GM12865 (cell line): ENCODE measurements at places on chromosomes 13 and 19.

DNA sequence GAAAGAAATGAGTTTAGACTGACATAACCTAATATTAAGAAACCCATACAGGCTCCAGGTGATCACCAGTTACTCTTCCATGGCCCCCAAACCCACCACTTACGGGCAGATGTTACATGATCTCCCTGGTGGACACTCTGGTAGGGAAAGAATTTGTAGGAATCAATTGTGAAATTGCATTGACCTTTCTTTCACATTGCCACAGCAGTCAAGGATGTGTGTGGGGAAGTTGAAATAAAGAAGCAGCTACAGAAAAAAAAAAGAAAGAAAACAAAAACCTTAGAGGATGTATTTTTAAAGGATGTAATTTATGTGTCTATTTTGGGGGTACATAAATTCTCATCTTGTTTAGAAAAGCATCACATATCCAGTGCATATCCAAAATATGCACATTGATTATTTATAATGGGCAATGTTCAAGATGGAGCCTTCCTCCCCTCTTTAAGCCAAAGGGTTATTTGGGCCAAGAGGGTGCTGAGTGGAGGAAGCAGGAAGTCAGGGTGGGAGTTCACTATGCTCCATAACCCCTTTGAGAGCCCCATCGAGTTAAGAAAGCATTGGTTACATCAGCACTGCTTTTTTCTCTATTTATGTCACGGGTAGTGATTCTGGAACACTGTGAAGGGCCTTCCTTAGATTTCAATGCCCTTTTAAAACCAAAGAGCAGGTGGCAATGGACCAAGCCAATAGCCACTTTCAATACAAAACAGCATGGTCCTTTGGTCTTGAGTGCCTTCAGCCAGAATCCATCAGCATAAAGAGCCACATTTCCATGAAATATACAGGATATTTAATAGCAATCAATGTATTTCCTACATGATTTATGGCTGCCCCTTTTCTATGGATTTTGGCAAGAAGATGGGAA, 169.6 kb downstream of the LACC1 start:
- no peak for DNase-seq

DNA sequence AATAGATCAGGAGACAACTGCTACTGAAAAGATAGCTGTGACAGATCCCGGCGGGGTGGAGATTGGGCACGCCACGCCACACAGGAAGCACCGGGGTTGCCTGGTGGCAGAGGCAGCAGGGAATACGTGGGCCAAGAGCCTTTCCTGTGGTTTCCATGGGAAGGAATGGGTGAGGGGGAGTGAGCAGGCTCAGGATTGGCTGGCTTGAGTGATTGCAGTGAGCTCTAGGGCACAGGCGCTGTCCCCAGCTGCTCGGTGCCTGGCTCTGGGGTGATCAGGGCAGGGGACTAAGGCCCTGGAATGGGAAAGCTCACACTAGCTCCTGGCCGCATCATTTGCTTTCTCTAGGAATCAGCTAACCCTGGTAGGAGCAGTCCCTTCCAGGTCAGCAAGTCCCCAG, 166.1 kb downstream of the USP12 start:
- DNase-seq = no peak

GRCh38 chr19:16446108-16446723, 25.6 kb downstream of the EPS15L1 start:
- DNase-seq = peak; percentile 90

GRCh38 chr19:43699506-43700394, 16.1 kb upstream of the IRGC start:
- DNase-seq = no peak

DNA sequence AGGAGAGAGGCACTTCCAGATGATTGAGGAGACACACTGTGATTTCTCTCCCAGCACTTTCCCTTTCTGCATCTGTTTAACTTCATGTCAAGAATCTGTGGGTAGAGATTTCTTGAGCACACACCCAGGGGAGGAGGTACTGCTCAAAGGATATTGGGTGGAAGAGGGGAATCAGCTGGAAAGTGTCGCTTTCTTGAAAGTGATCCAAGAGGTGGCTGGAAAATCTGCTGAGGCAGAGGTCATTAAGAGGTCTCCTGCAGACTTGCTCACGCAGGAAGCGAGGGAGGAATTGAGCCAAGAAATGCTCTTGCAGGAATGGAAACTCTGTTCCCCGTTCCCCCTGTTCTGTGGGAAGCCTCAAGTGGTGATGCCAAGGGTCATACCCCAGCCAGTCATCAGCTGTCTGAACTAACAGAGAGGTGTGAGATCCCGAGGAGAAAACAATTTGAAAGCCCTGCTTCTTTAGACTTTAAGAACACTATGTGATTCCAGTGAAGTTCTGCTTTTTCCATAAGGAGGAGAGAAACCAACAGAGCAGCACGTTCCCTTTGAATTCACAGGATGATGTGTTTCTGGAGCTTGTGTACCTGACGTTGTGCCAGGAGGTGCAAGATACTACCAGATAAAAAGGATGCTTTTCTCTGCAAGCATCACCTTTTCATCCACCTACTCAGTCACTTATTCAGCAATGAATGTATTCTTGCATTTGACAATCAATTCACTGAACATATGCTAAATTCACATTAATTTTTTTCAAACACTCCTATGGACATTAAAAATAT, 163.4 kb upstream of the GPR12 start:
- DNase-seq = no peak

DNA sequence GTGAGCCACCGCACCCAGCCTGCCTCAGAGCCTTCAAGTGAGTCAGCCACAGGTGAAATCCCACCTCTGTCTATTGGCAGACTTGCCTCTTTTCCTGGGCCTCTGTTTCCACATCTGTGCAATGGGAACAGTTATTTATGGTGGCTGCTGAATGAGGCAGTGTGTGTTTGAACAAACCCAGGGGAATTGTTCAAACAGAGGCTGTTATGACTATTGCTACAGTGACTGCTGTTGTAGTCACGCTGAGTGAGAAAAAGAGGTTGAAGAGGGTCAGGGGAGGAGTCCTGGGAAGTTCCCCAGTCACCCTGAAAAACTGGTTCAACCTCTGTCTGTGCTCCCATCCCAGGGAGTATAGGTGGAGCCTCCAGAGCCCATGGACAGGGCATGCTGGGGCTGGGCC, at the start of gene CEACAM19:
TSS of gene CEACAM19 (plus strand) at position 83 of the 400 bp plus-strand sequence. CDS start 450 bp downstream, outside the sequence.
- peak; percentile 54 for DNase-seq

- DNase-seq = no peak
Measured at GRCh38 chr13:112905990-112906641, 62.9 kb upstream of the MCF2L start.

DNA sequence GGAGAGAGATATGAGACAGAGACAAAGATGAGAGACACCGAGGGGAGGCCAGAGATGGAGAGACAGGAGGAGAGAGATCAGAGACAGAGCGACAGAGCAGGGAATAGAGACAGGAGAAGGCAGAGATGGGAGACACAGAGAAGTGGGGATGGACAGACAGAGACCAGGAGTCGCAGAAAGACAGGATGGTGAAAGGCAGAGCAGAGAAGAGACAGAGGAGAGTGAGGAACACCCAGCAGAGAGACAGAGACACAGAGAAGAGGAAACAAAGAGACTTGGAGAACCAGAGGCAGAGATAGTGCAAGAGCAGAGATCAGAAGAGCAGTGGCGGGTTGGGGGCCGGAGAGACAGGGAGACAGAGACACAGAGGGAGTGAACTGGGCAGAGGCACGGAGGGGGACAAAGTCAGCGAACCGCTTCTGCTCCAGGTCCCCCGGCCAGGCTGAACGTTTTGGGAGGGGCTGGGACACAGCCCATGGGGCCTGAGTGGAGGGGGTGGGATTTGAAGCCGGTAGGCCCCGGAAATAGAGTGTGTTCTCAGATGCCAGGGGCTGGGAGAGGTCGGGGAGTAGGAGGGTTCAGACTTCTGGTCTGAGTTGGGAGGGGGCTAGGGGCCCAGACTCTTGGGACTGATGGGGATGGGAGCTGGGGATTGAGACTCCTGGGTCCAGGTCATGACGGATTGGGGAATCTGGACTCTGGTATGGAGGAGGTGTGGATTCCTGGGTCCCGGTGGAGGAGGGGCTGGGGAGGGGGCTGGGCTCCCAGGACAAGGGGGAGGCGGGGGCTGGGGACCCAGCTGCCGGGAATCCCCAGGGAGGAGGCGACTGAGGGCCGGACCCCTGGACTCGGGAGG, 654 bp downstream of the ZNF579 start:
- DNase-seq = no peak

DNA sequence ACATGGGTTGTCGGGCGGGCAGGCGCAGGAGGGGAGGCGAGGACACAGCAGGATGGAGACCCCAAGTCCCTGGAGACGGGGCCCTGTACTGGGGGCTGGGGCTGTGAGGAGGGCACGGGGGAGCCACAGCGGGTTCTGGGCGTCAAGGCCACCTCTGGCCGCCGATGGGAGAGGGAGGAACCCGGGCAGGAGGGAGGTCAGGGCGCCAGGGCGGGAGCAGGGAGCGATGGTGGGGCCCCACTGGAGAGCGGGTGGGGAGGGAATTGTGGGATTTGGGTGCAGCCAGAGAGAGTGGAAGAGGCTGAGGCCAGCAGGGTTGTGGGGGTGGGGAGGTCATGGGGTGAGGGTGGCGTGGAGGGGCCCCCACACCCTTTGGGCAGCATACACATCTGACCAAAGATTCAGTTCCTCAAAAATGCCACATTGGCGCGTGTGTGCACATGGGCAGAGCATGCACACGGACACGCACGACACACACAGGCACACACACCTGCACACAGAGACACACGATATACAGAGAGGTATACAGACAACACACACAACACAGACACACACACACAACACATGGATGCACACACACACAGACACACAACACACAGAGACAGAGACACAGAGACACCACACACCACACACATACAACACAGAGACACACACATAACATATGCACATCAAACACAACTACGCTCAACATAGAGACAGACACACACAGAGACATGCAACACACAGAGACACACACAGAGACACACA, 54.9 kb downstream of the AP1M1 start:
- DNase-seq = peak; percentile 64

DNA sequence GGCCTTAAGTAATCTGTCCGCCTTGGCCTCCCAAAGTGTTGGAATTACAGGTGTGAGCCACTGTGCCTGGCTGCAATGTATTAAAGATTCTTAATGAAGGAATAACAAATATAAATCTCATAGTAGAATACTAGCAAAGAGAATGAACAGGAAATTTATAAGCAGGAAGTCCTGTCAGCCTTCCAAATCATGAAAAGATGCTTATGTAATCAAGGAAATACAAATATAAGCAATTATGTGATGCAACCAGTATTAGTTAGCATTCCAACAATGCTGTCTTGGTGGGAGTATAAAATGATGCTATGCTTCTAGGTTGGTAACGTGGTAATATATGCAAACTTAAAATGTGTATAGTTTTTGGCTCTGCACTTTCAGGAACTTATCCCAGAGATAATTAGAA, 133.8 kb downstream of the PDS5B start:
- no peak for DNase-seq

DNA sequence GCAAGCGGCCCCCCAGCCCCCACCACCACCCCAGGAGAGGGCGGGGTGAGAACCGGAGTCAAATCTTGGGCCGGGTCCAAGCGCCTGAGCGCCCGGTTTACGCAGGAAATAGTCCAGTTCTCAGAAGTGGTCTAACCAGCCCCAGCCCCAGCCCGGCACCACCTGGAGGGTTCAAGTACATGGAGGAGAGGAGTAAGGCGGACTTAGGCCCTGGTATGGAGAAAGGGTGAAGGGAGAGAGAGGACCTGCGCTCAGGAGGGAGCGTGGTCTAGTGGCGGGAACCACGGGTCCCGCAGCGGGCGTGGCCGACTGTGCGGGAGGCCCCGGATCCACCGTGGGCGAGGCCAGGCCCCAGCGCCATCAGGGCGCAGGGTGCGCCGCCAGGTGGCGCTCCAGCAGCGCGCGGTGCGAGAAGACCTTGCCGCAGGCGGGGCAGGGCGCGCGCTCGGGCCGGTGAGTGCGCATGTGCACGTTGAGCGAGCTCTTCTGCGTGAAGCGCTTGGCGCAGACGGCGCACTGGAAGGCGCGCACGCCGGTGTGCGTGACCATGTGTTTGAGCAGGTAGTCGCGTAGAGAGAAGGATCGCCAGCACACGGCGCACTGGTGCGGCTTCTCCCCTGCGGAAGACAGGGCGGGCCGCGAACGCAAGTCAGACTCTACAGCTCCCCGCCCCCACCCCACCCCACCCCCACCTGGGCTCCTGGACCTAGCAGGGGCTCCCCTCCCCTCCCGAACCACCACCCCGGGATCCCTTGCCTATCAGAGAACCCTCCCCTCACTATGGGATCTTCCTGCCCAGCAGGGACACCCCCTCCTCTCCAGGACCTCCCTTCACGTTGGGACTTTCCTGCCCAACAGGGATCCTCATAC, 2.1 kb upstream of the SLC27A5 start:
- peak; percentile 99 for DNase-seq

GRCh38 chr13:40061466-40062450, 406.3 kb downstream of the COG6 start:
- DNase-seq = no peak

DNA sequence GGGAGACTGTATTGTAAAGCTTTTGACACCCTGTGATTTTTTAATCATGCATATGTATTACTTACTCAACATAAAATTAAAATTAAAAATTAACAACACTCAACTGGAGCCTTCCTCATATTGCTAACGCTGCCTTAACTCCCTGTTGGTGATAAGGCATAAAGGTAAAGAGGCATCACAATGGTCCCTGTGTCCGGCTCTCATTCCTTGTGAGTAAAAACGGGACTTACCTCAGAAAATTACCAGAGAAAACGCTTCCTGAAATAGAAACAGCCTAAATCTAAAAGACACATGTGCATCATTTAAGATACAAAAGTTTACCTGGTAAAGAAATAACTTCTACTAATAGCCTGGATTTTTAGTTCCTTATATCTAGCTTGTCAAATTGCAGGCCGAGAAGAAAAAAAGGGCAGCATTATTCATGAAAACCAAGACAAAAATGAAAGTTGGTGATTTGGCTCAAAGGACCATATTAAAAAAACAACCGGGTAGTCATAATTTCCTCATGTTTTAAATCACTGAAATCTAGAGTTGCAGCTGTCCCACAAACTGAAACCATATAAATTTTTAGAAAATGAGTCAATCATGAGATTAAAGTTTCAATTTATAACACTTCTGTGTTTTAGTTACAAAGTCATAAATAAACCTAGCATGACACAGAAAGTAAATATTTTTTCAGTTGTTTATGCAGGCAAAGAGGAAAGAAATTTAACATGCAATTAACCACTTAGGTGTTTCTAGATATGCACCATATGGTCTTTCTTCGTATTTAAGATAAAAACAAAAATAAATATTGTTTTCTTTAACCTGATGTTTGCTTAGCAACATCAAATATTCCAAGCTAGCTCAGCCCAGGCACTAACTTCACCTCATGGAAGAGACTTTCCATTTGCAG, 94.7 kb downstream of the MIPEP start:
- peak; percentile 87 for DNase-seq

GRCh38 chr13:25462301-25463125, 90.7 kb downstream of the ATP8A2 start:
- DNase-seq = no peak

DNA sequence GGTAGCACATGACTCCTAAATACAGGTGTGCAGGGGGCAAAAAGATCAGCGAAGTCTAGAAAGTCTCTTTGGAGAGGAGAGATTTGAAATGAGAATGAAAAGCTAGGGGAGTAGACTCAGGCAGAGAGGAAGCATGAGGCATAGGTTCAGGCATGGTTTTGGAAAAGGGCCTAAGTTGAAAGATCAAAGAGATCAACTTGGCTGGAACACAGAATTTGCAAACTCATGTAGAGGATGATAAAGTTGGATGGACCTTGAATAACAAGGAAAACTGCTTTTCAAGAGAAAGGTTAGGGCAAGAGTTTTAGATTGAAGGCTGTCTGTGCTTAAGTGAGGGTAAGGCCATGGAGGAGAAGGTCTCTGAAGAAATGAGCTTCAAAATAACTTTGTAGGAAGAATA, 47.4 kb upstream of the UBAC2 start:
- DNase-seq = no peak
